ENCODE measurements at places on chromosomes 16 and 17.

DNA sequence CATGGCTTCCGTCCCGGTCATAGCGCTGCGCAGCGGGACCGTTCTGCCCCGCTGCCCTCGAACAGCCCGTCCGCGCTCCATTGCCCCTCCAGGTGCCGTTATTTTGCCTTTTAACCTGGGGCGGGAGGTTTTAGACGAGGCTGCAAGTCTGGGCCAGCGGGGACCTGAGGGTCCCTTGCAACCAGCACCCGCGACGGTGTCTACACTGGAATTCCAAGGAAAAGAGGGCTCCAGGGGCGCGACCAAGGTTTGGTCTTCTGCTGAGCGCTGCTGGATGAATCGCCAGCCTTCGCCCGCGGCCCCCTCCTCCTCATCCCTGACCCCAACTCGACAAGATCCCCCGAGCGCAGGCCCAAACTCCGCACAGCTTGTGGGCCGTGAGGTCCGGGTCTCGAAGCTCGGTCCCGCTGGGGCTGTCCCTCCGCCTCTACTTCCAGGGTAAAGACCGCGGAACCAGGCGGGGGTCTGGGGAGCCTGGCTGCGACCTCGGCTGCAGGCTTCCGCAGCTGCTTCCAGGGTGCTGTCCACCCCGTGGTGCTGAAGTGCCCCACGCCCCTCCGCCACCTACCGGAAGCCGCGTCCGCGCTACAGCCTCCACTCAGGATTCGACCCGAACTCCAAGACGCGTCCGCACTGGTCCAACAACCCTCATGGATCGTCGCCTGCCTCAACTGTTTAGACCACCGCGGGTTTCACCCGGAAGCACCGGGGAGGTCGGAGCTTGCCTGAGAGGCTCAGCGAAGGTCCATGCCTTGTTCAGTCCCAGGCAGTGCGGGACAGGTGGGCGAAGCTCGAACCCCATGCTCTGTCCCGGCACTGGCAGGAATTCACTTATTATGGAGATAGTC is 10.1 kb upstream of the CA4 start:
- DNase-seq: peak; percentile 43

DNA sequence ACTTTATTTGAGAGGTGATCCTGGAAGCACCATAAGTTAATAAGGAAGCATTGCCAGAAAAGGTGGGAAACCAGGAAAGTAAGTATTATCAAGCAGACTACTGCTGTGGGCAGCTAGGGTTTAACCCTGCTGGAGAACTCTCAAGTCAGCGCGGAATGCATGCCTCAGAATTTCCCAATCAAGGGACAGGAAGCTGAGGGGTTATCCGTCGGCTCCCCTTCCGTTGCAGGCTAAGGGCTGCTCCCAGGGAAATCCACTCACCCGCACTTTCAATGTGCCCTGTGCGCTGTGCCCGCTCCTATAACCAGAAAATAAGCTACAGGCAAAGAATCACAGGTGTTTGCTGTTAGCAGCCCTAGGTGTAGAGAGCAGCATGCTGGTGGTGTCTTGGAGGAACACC is 138.5 kb upstream of the CACNG3 start:
- DNase-seq: no peak

DNA sequence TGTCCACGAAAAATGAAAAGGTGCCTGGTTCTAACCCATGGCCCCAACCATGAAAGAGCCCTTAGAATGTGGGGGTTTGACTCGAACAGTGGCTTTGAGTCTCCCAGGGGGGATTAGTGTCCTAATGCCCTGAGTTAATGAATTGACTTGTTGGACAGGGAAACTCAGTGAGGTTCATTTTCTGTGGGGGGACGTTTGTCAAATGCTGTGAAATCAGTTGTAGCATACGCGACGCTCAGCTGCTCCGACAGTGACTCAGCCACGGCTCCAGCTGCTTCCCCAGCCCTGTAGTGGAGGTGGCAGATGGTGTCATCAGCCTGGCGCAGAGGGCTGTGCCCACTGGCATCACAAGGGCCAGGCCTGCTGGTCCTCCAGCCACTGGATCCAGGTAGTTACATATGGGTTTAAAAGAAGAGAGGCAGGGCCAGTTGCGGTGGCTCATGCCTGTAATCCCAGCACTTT is 3.9 kb upstream of the TMEM235 start:
- no peak for DNase-seq

DNA sequence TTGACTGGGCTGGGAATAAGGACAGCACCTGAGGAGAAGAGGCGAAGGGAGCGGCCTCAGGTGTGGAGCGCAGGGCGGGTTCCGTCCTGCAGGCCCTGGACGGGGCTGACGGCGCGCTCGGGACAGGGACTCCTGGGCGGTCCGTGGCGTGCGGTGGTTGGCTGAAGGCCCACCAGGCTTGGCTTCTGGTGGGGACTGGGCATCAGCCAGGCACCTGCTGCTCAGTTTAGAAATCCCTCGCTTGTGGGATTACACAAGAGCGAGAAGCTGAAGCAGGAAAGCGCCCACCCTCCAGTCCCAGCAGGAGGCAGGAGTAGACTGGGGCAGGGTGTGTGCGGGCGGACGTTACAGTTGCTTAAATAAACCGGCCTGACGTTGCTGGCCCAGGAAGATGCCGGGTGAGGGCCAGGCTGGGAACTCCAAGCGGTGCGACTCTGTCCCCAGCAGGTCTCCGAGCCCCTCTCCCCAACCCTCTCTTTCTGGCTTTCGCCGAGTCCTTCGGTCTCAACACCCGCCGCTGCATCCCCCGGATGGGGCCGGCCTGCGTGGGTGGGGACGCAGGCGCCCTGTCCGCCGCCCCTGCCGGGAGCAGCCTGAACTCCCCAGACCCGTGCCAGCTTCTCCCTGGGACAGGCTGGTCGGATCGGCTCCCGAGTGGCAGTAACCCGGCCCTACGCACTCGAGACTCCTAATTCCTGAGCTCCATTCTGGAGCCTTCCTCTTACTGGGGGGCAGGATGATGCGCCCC is 639 bp downstream of the MIF4GD start:
- peak; percentile 29 for DNase-seq

GRCh38 chr16:62475573-62475972 is 439.3 kb upstream of the CDH8 start:
- DNase-seq: no peak

DNA sequence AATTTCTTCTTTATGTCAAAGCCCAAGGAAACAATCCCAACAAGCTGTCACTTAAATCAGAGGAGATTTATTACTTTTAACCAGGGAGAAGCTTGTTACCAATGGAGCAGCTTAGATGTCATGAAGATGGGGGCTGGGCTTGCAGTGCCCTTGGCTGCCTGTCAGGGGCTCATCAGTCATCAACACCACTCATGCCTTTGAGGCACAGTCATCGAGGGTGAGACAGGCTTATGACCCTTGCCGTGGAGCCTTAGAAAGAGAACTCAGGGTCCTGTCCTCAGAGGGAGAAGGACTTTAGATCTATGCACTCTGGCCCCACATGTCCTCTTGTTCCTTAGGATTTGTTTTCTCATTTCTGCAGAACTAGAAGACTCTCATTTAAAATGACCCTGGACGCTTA is 318.3 kb downstream of the CBLN1 start:
- no peak for DNase-seq

- DNase-seq: no peak
Observed at GRCh38 chr17:20033415-20033814, 24.3 kb downstream of the SPECC1 start.

- DNase-seq: no peak
Observed at GRCh38 chr16:48098472-48098871, 57.3 kb downstream of the ABCC12 start.

GRCh38 chr16:78256686-78257375 is 157.4 kb downstream of the WWOX start:
- DNase-seq: no peak

GRCh38 chr17:32333187-32333586 is 8.8 kb downstream of the C17orf75 start:
- DNase-seq: no peak

DNA sequence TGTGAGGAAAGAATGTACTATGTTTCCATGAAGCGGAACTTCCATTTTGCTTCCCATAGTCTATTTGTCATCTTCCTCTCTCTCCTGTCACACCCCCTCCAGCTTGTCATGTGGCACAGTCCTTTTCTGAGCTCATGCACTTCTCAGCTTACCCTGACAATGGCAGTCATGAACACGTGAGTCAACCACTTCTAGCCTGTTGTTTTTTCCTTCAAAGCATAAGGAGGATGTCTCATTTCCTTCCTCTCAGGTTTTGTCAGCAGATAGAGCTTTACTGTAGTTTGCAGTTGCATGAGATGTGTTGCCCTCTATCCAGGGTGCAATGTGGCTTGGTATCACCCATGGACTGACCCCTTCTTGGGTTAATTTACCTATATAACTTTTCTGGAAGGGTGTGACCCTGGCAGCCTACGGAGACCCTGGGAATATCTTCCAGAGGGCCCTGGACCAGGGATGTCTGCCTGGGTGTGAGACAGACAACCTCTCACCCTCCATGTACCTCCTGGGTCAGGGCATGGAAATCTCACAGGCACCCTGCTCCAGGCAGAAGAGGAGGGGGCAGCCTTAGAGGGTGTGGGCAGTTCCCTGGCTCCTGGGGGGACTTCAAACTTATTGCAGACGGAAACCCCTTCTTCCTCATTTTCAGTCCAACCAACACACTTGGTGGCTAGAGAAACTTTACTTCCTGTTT is 4.0 kb upstream of the ZNF267 start:
- DNase-seq: peak; percentile 47

DNA sequence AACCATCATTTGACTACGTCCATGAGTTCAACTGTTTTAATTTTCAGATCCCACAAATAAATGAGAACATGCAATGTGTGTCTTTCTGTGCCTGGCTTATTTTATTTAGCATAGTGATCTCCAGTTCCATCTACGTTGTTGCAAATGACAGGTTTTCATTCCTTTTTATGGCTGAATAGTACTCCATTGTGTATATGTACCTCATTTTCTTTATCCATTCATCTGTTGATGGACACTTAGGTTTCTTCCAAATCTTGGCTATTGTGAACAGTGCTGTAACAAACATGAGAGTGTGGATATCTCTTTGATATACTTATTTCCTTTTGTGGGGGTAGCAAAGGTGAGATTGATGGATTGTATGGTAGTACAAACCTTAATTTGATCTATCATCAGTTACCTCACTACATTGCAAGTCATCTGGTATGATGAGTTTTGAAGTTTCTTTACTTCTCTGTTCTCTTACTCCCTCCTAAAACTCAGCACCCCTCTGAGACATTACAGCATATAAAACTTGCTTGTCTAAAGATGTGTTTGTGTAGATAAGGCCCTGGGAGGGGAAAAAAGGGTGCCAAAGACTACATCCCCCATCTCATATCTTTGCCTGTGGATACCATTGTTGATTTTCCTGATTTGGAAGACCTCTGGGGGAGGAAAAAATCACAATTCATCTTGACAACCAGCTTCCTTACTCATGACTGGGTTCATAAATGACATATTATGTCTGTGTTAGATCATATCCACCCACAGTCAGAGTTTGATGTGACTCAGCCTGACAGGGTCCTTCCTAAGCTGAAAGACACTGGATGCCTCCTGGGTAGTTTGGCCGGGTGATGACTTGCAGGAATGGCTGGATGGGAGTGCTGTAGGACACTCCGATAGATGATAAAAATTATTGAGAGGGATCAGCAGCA is 47.6 kb downstream of the ABCA9 start:
- DNase-seq: no peak

GRCh38 chr17:49431743-49432142 is 17.1 kb upstream of the PHB1 start:
- no peak for DNase-seq

DNA sequence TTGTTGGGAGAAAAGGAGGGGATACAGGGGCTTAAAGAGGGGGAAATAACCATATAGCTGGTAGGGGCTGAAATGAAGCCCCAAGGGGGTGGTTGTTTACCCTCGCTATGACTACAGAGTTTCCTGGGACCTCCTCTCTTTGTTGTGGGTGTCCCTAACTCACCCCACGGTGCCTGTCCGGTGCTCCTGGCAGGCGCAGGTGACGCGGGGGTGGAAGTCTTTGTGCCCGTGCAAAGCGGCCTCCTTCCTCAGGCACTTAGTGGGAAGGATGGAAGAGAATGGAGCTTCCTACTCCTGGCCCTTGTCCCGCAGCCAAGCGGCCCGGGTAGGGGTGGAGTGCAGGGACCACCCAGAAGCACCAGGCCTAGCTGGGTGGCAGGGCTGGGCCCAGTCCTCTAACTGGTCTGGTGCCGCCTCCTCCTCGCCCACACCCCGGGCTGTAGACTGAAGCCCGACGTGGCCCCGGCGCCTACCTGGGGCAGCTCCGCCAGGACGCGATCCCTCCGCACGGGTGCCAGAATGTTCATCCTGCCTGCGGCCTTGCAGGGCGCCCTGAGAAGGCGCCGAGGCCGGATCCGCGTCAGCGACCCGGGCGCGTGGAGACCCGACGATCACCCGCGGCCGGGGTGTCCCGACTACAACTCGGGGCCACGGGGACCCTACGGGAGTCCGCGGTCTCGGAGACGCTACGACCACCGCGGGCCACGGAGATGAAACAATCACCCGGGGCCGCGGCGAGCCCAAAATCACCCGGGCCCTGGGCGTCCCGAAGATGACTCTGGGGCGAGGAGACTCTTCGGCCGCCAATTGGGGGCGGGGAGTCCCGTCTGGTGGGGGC is 709 bp downstream of the RAB34 start:
- no peak for DNase-seq

- DNase-seq: no peak
Observed at GRCh38 chr17:64448665-64449512, at the start of gene MILR1. Gene MILR1 (plus strand): TSS chr17:64449115. CDS start chr17:64449169, 54 bp downstream.

- no peak for DNase-seq
Observed at GRCh38 chr17:6639586-6640535, 650 bp downstream of the KIAA0753 start.

- DNase-seq: no peak
Observed at GRCh38 chr16:79928142-79928873, 327.8 kb upstream of the MAF start.

- DNase-seq: no peak
Observed at GRCh38 chr17:68697850-68698361, 96.7 kb upstream of the FAM20A start.

DNA sequence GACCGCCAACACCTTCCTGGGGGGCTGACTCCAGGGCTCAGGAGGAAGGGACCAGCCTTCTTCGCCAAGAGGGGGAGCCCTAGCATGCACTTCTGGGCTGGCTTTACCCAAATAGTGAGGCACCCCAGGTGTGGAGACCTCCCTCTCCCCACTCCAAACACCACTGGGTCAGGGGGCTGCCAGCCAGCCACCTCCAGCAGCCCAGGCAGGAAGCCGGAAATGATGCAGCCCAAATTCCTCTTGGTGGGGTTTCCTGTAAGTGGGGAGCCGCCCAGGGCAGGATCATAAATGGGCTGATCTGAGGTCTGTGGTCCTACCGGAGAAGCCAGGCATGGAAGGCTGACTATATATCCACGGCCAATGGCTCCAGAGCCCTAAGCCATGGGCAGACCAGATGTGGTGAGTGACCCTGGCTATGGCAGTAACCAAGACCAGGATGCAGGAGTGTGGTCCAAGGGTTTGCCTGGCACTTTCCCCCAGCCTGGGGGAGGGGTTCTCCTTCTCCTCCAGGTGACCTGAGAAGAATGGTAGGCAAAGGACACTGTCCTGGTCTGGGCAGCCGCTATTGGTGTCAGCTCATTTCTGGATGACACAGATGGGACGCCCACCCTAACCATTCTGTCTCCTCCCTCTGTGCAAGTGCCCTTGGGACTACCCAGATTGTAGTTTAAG is 4.2 kb downstream of the GIT1 start:
- DNase-seq: no peak

GRCh38 chr17:31128241-31128640 is 33.5 kb downstream of the NF1 start:
- DNase-seq: no peak
